DMS79 (cell line): ENCODE measurements at places on chromosomes 2 and 18.

GRCh38 chr2:147405651-147406050 is 439.2 kb upstream of the ACVR2A start:
- no peak for DNase-seq

GRCh38 chr2:143745060-143745459 is 615.8 kb downstream of the ARHGAP15 start:
- DNase-seq = no peak

DNA sequence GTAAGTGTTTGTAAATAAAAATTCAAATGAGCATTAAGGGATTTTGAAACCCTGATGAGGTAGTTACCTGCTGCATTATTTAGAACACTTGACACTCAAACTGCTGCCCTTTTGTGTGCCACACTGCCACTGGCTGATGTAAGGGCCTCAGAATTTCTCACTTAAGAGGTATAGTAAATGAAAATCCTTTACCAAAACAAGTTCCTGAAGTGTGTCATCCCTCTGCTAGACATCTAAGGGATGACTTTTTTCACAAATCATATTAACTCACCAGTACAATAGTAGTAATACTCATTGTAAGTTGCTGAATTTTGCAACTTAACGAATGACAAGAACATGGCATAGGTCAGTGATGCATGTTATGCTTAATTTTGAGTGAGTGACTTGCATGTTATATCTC is 274.9 kb upstream of the UBE2E3 start:
- DNase-seq = no peak

DNA sequence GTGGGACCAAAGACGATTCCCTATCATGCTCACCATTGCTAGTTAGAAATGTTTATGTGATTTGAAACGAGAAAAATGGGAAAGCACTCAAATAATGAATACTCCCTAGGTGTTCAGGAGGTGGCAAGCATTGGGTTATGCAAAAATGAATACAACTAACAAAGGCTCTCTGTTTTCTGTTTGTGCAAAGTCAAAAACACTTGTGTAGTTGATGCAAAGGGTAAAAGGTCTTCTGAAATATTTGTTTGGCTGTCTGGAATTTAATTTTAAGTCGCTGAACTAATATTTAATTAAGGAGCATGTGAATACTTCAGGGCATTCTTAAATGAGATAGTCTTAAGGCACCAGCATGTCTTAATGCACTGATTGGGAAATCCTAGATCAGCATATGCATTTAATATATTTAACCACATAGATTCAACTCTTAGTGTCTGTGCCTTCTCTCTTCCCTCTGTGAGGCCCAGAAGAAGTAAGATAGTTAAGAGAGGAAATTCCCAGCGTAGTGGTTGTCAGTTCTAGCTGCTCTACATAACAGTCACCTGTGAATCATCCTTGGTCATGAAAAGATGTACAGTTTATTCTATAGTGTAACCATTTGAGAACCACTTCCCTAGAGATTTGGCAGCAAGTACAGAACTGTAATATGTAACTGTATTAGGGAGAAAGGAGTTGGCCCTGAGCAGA is 111.9 kb downstream of the EPC2 start:
- DNase-seq = no peak

- no peak for DNase-seq
Measured at GRCh38 chr2:21656330-21657075, 532.7 kb downstream of the TDRD15 start.

- DNase-seq = peak; percentile 18
Measured at GRCh38 chr2:172442072-172442895, 14.9 kb downstream of the ITGA6 start.

GRCh38 chr18:77127769-77128671 is 4.6 kb downstream of the MBP start:
- peak; percentile 43 for DNase-seq
